Activated B cell treated with CpG ODN at 0.5 μM for 24 hours (primary cell): ENCODE measurements at places on chromosomes 7 and 10. TPM values are rescaled to one million over a fixed set of nuclear protein-coding genes. Genes with fewer than 3 reads are reported as not detected.

Gene PDE1C
- not detected in 2 replicates for total RNA-seq

Gene OIT3
- total RNA-seq: 0.17 TPM in 1 of 2 replicates, not detected in the other

Gene HGF
- total RNA-seq: not detected in 2 replicates

Gene NSUN5
- total RNA-seq: 63.8 and 68.9 TPM in 2 replicates
